NCI-H460 (cell line): ENCODE measurements at places on chromosomes 4 and X. TPM values are rescaled to one million over a fixed set of nuclear protein-coding genes. Genes with fewer than 3 reads are reported as not detected.

GYG2 gene
- 6.8 and 9.7 TPM in 2 replicates for total RNA-seq

SMS gene
- total RNA-seq, result 198 and 216 TPM in 2 replicates

FGFR3 gene
- total RNA-seq, result 0.49 and 0.62 TPM in 2 replicates

SLC25A5 gene
- 695 and 806 TPM in 2 replicates for total RNA-seq

PCDH19 gene
- total RNA-seq, result 0.05 and 0.06 TPM in 2 replicates

CORIN gene
- 0.12 TPM in 2 replicates for total RNA-seq

SLC10A6 gene
- not detected in 2 replicates for total RNA-seq

EPHA5 gene
- 21.5 and 21.7 TPM in 2 replicates for total RNA-seq

DNA sequence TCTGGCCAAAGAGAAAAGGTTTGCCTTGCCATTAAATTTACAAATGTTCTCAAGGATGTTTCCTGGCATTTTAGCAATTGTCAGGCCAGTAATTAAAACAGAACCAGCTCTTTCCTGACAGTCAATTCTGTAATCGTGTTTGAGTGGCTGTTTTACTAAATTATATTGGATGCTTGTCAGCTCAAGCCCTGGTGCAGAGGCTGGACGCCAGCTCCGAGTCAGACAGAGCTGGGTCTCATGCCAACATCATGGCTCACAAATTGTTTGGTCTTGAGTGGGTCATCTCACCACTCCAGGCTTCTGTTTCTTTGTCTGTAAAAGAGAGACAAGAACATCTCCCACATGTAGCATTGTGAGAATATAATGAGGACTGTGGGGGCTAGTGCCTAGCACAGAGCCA lies 190.3 kb upstream of the PSAPL1 start:
- DNase-seq, result no peak

DNA sequence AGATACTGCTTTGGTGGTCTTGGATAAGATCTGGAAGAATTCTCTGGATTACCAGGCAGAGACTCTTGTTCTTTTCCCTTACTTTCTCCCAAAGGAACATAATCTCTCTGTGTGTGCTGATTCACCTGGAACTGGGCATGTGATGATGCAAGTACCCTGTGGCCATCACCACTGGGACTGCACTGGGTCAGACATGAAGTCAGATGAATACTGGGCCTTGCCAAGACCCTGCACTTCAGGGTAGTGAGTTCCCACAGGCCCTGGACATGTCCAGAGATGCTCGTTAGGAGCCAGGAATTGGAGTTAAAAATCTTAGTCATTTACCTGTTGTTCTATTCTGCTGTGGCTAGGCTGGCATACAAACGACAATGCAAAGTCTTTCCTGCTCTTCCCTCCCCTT lies 290.1 kb upstream of the BMP3 start:
- DNase-seq, result no peak

DNA sequence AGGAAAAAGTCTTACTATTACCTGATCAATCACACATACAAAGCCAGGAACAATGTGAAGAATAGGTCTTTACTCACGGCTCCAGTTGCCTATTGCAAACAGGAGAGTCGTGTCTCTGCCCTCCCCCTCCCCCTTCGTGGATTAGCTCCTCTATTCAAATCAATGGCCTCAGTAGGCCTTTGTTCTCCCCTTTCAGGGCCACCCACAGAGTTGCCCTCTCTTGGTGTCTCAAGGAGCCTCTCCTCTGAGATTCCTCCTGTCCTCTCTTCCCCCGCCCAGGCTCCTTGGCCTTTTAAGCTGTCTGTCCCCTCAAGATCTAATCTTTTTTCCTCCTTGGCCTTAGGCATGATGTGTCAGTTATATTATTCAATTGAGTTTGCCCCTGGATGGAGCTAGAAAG lies 107.2 kb upstream of the NALF2 start:
- DNase-seq, result no peak

GRCh38 chr4:145819101-145819852 lies 119.3 kb downstream of the ZNF827 start:
- DNase-seq, result no peak

DNA sequence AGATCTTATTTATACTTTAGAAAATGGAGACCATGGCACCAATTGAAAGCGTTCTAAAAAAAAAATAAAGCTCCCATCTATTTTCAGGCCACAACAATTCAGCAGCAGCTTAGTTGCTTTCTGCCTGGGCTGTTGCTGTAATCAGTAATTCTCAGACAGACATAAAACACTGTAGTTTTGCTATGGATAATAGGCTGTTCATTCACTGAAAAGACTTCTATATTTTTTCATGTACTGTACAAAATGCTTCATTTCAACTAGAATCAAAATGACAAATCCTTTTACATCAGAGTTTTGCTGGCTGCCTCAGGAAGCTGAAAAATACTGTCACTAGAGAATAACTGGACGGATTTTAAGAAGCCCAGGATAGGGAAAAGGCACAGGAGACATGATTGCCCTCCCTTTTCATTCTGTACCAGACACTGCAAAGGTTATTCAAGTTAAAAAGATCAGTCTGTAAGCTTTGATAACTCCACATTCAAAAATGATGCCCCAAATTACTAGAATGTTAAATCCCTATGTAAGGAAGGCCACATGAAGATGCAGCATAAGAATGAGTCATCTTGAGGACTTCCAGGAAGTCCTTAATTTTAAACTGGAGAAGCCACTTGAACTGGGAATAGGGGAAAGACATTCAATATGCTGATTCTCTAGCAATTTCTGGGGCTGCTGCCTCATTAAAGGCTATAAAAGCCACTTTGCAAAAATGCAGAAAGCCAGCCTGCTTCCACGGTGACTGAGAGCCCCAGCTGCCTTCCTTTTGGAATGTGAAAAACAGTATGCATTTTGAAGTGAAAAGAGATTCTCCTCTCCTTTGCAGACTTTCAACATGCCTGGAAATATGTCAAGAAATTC lies 403.2 kb upstream of the RASGEF1B start:
- no peak for DNase-seq

DNA sequence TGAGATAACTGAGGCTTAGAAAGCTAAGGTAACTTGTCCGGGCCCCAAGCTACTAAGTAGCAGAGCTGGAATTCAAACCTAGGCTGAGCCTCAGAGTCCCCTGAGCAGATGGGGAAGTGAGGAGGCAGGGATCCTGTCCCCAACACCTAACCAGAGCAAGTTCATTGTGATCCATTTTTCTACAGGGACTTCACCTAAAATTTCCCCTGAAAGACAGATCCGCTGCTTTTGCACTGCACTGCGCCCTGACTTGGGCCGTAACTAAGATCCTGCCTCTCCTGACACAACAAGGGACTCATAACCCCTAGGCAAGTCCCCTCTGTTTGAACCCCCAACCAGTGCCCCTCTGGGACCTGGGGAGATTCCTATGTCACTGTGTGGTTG lies 25.6 kb upstream of the MTM1 start:
- no peak for DNase-seq

GRCh38 chrX:51158231-51158630 lies 174.4 kb upstream of the NUDT10 start:
- no peak for DNase-seq

DNA sequence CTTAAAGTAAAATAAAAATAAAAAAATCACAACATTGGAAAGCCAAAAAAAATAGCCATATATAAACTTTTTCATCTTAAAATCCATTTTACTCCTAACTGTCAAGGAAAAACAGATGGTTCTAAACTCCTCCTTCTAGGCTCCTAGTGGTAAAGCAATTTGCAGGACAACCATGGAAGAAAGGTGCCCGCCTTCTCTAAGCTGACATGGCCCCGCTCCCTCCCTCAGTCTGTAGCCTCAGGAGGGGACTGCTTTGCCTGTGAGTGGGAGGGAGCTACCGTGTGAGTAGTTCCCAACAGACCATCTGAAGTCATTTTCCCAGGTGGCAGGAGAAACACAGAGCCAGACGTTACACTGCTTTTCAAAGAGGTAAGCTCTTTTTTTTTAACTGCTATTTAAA lies 336.2 kb upstream of the FAT1 start:
- DNase-seq, result no peak

DNA sequence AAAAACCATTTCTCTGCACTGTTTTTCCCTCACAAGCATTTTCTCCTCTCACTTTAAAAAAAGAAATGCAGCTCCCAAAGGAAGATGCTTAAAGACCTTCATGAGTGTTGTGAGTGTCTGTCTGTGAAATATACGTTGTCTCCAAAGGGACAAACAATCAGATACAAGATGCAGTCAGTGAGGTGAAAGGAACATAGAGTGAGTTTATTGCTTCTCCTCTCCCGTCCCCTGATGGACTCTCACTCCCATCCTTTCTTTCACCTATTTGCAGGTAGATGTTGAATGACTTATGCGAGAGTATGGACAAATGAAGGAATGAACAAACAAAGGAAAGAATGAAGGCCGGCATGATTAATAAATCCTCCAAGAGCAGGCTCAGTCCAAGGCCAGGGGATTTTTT lies 561.2 kb upstream of the DIPK2B start:
- DNase-seq, result no peak

- no peak for DNase-seq
Measured at GRCh38 chr4:123125477-123125876, 203.1 kb upstream of the NUDT6 start.

- no peak for DNase-seq
Measured at GRCh38 chr4:183356173-183356830, 34.1 kb upstream of the CLDN24 start.

- DNase-seq, result no peak
Measured at GRCh38 chr4:173169428-173170181, 994 bp downstream of the GALNT7 start.
